Natural killer cell (primary cell): ENCODE measurements at places on chromosomes 16 and 17.

DNA sequence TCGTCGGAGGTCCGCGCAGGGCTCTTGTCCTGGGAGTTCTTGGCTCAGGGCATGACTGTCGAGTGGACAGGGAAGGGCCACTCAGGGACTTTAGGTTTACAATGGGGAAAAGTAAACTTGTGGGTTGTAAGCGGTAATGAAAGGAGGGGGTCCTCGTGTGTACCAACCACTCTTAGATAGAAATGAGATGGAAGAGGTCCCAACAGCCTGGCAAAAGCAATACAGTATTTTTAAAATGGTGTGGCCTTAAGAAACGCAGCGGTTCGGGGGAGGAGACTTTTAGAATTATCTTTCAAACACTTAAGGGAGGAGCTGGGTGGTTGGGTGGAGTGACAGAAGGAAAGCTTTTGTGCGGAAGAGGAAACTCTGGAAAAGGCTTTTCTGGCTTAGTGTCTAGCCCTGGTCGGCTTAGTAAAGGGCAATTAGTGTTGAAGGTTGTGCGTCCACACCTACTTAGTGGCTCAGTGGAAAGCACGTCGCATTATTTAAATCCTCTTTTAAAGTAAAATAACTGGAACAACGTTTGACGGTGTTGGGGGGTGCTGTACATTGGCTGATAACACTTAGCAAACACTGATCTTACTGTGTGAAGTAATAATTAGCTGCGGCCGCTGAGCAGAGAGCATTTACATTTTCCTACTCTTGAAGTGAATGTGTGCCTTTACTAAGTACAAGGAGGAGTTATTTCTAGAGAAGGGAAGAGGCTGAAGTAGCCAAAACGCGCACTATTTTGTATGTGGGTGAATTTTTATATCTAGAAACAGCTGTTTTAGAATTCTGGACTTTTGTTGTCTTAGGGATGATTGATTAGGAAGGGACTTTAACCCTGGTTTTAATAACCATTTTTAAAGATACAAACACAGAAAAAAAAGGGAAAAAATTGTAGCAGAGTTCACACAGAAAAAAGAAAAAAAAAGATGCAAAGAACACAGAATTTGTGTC, 1.0 kb downstream of the WSB1 start:
- H3K4me1 ChIP-seq: peaks cover 33% of the 10 kb centered on the region
- DNase-seq: peak; percentile 32
- peak overlapping the region; percentile 72 for H3K4me3 ChIP-seq
- no peaks in the 10 kb centered on the region for H3K27me3 ChIP-seq
- peak overlapping the region; percentile 98 for H3K27ac ChIP-seq
- peaks cover 2% of the 10 kb centered on the region for H3K36me3 ChIP-seq

GRCh38 chr16:12541672-12542071, 262.0 kb downstream of the CPPED1 start:
- no peak overlapping the region for H3K4me3 ChIP-seq
- no peaks in the 10 kb centered on the region for H3K27me3 ChIP-seq
- H3K27ac ChIP-seq: no peak overlapping the region
- no peaks in the 10 kb centered on the region for H3K36me3 ChIP-seq
- no peak for DNase-seq
- peaks cover 18% of the 10 kb centered on the region for H3K4me1 ChIP-seq

DNA sequence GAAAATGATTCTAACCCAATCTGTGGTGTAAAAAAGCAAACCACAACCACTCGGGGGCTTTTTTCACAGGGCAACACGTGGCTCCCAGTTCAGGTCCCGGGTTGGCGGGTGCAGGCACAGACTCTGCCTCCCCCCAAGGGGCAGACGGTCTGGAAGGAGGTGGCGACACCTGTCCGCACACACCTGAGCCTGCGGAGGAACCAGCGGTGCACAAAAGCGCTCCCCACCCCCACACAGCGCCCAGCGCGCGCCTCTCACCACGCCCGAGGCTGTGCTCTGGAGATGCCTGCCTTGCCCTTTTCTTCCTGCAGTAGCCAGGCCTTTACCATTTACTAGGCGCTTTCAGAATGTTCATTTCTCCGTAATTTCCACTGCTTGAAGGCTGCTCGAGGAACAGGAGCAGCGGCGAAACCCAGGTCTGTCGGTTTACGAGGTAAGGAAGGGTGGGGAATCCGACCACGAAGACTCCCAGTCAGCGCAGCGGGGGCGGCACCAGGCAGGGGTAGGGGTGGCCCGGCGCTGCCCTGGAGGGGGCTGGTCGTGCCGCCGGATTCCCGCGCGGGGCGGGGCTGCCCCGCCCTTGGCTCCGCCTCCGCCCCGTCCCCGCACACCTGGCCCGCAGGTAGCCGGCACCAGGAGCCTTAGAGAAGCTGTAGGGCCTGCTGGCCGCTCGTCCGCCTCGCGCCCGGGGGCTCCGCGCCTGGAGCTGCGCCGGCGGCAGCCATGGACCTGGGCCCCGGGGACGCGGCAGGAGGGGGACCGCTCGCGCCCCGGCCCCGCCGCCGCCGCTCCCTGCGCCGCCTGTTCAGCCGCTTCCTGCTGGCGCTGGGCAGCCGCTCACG, at the start of gene USP43:
TSS of gene USP43 (plus strand) at position 608 of the 842 bp plus-strand sequence. CDS start at position 724, 116 bp downstream.
- no peaks in the 10 kb centered on the region for H3K36me3 ChIP-seq
- no peak within 1 kb of the TSS for H3K27ac ChIP-seq
- peak; percentile 36 for DNase-seq
- peaks cover 11% of the 10 kb centered on the region for H3K27me3 ChIP-seq

GRCh38 chr17:58007781-58008706, 998 bp upstream of the SRSF1 start:
- H3K36me3 ChIP-seq: peaks cover 30% of the 10 kb centered on the region
- H3K4me3 ChIP-seq: peak overlapping the region; percentile 82
- no peaks in the 10 kb centered on the region for H3K27me3 ChIP-seq
- H3K4me1 ChIP-seq: peaks cover 16% of the 10 kb centered on the region

GRCh38 chr17:42798383-42799380, at the start of the genes CNTD1 and COA3:
CNTD1 (plus strand) TSS chr17:42798861; CDS start chr17:42799068, 207 bp downstream.
COA3 (minus strand) TSS chr17:42798704; CDS start chr17:42798681, 23 bp downstream.
- DNase-seq: peak; percentile 83
- H3K36me3 ChIP-seq: no peaks in the 10 kb centered on the region
- H3K27ac ChIP-seq: no peak within 1 kb of the TSS
- no peaks in the 10 kb centered on the region for H3K27me3 ChIP-seq
- H3K4me3 ChIP-seq: peak within 1 kb of the TSS; percentile 79
